NCI-H1417 (cell line): ENCODE measurements at places on chromosomes 5 and 9.

DNA sequence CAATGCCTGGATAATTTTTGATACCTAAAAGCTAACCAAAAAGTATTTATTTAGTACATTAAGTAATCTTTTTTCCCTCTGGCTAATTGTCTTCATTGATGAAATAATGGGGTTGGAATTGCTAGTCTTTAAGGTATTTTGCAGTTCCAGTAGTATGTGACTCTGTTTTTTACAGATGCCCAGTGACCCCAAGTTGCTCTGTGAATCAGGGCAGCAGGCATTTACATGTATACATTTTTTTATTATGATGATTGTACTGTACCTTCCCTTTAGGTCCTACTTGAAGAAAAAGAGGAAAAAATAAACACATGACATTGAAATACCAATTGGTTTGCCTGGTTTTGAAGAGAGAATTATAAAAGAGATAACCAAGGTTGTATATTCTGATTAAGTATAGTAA, 385.5 kb downstream of the ADGRV1 start:
- no peak for DNase-seq

DNA sequence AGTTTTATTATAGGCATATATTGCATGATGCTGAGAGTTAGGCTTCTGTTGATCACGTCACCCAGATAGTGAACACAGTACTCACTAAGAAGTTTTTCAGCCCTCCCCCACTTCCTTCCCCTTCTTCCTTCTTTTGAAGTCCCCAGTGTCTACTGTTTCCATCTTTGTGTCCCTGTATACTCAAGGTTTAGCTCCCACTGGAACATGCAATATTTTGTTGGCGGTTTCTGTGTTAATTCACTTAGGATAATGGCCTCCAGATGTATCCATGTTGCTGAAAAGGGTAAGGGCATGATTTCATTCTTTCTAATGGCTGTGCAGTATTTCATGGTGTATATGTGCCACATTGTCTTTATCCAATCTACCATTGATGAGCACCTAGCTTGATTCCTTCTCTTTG, 764.3 kb downstream of the MTRR start:
- DNase-seq, result no peak

- no peak for DNase-seq
These were observed 217.4 kb downstream of the DMRT2 start for GRCh38 chr9:1267581-1267980.

DNA sequence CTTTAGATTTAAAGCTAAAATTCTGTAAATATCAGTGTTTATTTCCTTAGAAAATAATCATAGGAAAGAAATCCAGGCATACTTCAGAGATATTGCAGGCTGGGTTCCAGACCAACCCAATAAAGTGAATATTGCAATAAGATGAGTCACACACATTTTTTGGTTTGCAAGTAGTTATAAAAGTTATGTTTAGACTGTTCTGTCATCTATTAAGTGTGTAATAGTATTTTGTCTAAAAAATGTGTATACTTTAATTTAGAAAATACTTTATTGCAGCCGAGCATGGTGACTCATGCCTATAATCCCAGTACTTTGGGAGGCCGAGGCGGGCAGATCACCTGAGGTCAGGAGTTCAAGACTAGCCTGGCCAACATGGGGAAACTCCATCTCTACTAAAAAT, 6.9 kb upstream of the RIC1 start:
- no peak for DNase-seq

GRCh38 chr5:65050826-65051498, 282.2 kb downstream of the CWC27 start:
- no peak for DNase-seq

DNA sequence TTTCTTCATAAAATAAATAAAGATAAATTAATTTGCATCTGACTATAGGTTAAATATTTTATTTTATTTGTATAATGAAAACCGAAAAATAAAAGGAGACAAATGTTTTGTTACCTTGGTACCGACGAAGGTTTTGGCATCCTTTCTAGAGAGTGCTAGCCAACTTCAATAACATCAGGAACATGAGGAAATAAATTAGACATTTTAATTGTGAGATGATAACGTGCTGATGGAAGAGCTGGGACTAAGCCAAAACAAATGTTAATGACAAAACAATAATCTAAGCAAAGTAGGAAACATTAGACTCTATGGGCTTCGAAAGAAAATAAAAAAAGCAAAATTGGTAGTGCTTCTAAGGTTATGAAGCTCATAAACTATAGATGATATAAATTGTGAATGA, 201.0 kb downstream of the IRX2 start:
- DNase-seq, result no peak

GRCh38 chr5:143600396-143601075, 197.1 kb upstream of the NR3C1 start:
- DNase-seq, result no peak

DNA sequence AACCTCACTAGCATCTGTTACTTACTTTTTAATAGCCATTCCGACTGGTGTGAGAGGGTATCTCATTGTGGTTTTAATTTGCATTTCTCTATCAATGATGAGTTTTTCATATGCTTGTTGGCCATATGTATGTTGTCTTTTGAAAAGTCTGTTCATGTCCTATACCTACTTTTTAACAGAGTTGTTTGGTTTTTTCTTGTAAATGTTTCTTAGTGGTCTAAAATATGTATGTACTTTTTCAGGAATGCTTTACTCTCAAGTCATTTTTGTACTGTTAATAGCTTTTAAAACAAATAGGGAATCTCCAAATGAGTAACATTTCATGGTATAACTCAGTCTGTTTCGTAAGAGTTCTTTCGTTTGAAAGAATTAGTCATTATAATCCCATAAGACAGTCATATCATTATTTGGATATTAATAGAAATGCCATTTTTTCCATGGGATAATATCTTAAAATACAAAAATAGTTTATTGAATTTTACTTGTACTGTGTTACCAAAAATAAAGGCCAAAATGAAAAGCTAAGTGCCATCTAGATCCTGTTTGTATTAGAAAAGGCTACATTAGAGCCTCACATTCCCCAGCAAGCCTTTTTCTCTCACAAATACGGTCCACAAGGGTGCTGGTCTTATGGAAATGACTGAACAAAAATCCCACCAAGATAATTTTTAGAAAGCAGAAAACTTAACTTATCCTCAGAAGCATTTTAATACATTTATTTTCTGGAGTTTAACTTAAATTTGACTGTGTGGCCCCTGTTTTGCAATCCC, 247.7 kb downstream of the PJA2 start:
- DNase-seq, result no peak

- no peak for DNase-seq
These were observed 56.4 kb downstream of the GCNT4 start for GRCh38 chr5:74995926-74996325.

- DNase-seq, result no peak
These were observed 355.3 kb downstream of the TMEM232 start for GRCh38 chr5:110371011-110371724.

DNA sequence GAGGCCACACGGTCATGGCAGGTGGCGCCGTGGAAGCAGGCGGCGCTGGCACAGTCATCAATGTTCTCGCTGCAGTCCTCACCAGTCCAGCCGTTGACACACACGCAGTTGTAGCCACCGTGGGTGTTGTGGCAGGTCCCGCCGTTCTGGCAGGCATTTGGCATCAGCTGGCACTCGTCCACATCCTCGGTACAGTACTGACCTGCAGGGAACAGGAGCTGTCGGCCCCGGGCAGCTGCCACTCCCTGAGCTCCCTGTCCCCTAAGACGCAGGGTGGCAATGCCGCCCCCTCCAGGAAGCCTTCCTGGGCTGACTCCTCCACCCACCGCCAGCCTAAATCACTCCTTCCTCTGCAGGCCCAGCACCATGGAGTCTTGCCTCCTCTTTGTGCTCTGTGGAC, 27.2 kb downstream of the NOTCH1 start:
- no peak for DNase-seq

- no peak for DNase-seq
These were observed 199.0 kb upstream of the ADAMTS16 start for GRCh38 chr5:4941161-4941560.

DNA sequence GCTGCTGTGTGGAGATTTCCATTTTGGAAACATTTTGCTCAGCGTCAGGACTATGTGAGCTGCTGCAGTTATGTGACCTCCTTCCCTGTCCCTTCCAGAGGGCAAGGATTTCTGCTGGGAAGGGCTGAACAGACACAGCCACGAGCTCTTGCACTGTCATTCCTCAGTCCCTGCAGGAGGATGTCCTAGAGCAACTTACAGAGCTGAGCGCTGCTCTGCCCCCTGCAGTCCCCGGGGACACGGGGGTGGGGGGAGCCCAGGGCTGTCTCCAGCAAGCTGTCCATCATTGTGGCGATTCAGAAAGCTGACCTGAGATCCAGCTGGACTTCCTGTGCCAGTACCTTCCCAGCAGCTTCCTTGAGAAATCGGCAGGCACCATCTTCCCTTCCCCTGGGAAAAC, 28.0 kb upstream of the MAP1B start:
- DNase-seq, result no peak

GRCh38 chr9:134231330-134231745, 67.0 kb upstream of the RNU6ATAC start:
- DNase-seq, result peak; percentile 42

GRCh38 chr5:63081402-63081801, 502.8 kb downstream of the LRRC70 start:
- no peak for DNase-seq

DNA sequence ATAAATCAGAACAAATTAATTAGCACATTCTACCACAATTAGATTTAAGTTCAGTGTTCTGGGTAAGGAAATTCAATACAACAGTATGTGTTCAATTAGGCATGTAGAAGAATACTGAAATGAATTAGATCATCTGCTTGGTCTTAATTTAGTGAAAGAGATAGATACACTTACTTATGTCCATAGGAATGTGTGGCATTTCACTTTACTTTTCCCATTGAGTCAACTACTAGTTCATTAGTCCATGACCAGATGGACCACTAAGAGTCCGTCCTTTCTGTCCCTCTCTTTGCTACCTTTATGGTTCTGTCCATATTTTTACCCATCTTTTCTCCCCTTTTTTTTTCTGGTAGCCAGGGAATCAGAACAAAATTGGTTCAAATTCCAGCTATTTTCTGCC, 276.9 kb downstream of the OSTF1 start:
- no peak for DNase-seq

DNA sequence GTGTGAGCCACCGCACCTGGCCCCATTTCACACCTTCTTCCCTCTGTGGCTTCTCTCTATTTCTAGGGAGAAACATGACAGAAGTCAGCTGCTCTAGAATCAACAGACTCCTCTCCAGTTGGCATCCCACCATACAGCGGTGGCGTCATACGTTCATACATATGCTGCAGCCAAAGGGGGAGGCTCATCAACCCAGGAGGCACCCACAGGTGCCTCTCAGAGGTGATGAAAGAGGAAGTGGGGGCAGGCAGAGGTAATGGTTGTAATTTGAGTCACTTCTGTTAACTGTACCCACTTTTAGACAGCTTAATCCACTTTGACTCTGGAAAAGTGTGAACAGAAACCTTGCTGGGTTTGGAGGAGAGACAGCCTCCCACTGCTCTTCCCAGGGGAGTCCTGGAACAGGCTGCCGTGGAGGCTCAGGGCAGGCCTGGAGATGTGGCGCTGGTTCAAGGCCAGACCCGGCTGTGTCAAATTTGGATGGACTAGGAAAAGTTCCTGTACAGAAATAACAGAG, 47.3 kb upstream of the SUB1 start:
- no peak for DNase-seq

- DNase-seq, result no peak
These were observed 88.2 kb downstream of the AMBP start for GRCh38 chr9:113989714-113990569.

DNA sequence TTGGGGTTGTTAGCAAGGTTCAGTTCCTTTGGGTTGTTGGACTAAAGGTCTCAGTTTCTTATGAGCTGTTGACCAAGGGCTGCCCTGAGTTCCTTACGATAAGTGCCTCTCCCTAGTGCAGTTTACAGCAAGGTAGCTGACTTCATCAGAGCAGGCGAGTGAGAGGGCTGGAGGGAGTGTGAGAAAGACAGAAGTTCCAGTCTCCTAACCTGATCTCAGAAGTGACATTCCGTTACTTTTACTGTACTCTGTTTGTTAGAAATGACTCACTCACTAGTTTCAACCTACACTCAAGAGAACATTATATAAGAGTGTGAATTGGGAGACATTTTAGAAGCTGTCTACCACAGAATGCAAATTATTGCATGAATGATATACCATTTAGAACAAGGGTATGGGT, 21.2 kb upstream of the IL31RA start:
- no peak for DNase-seq

GRCh38 chr9:123091459-123091858, 58.0 kb downstream of the GPR21 start:
- no peak for DNase-seq

GRCh38 chr9:94867281-94867841, 140.9 kb downstream of the AOPEP start:
- no peak for DNase-seq
